ENCODE measurements at places on chromosomes 4 and X.
A peak's percentile ranks its signal among the peaks of the same experiment; 100 is the strongest.

DNA sequence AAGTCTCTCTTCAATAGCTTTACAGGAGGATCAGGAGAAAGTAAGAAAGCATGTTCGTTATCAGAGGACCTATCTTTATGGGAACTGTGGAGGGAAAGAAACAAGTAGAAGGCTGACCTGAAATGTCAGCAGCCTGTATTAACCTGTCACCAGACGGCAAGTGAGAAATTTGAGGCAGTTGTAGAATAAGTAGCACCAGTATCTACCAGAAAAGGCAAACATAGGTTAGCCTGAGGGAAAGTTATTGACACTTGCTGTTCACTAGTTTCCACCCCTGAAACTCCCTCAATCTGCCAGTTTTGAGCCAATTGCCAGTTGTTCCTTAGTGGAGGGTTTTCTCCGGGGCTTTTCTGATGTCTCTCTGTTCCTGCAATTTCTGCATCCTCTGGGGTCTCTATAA lies 36.4 kb downstream of the ZNF81 start:
- no peak for DNase-seq

GRCh38 chr4:21992330-21992729 lies 43.8 kb upstream of the KCNIP4 start:
- DNase-seq: no peak

GRCh38 chr4:155592179-155592937 lies 74.3 kb upstream of the GUCY1A1 start:
- DNase-seq: no peak

DNA sequence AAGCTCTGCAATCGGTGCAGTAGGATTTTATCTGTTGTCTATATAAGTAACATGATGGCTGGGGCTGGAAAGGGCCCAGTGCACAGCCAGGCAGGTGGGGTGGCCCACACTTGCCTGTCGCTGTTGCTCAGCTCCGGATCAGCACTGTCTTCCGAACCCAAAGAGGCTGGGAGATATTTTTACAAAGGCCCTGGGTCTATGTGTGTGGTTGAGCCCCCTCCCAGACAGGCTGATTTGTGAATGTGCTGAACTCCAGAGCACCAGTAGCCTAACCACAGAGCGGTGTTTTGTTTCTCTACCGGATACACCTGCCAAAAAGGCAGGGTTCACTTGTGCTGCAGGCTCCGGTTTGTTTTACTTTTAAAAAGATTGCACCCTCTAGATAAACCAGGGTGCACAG lies 33.5 kb upstream of the CHRNA9 start:
- no peak for DNase-seq

- no peak for DNase-seq
Observed at GRCh38 chr4:27081675-27082586, 221.3 kb downstream of the STIM2 start.

GRCh38 chr4:174749091-174749490 lies 80.0 kb downstream of the GLRA3 start:
- DNase-seq: no peak

DNA sequence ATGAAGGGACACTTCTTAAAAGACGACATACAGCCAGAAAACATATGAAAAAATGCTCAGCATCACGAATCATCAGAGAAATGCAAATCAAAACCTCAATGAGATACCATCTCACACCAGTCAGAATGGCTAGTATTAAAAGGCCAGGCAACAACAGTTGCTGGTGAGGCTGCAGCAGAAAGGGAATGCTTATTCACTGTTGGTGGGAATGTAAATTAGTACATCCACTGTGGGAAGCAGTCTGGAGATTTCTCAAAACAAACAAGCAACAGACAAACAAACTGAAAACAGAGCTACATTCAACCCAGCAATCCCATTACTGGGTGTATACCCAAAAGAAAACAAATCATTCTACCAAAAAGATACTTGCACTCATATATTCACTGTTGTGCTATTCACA lies 197.9 kb downstream of the EVC2 start:
- no peak for DNase-seq

GRCh38 chr4:152045807-152046571 lies 285.2 kb upstream of the GATB start:
- no peak for DNase-seq

DNA sequence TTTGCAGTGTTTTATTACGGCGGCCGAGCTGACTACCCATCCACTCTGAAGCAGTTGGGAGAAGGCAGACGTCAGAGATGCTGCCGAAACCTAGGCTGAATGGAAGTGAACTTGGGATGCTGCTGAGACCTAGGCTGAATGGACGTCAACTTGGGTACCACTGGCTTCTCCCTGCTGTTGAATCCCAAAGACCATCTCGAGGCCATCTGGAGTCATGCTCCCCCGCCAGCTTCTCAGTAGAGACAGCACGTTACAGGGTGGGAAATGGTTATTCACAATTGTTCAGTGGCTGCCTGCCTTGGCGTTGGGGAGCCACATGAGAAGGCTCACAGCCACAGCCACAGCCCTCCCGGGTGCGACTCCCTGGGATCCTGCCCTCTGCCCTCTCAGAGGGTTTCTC lies 40.9 kb downstream of the P2RY8 start:
- no peak for DNase-seq

DNA sequence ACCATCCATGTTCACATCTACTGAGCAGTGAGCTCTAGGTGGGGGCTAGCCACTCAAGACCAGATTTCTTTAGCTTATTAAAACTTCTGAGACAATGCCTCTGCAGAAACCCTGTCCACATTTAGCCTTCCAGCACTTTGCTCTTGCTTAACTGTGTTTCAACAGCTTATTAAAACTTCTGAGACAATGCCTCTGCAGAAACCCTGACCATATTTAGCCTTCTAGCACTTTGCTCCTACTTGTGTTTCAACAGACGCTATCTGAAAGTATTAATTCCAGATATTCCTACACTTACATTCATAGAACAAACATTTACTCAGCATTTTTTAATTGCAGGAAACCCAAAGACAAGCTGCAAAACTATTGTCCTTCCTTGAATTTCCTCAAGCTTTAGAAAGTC lies 91.9 kb downstream of the SEL1L3 start:
- no peak for DNase-seq

DNA sequence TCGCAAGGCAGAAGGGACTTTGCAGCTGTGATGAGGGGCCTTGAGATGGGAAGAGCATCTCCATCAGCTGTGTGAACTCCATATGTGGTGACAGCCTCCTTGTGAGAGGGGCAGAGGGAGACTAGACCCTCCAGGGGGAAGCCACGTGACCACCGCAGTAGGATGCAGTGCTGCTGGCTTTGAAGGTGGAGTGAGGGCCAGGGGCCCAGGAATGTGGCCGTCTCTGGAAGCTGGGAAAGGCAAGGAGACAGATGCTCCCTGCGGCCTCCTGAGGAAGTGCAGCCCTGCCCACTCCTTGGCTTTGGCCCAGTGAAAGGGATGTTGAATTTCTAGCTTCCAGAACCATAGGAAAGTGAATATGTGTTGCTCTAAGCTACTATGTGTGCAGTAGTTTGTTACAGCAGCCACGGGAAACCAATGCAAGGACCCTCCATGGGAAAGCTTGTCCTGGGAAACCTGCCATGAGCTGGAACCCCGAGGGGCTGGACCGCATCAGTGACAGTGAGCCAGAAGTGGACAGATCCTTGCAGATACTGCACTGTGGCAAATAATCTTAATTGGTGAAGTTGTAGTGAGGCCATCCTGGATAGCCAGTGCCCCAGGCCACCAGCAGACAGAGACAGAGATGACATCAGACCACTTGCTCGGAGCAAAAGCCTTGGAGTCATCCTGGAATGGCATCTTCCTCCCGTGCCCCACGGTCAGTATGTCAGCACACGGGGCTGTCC lies 35.4 kb upstream of the SORCS2 start:
- no peak for DNase-seq

GRCh38 chr4:6188687-6189305 lies 11.6 kb downstream of the JAKMIP1 start:
- DNase-seq: no peak

DNA sequence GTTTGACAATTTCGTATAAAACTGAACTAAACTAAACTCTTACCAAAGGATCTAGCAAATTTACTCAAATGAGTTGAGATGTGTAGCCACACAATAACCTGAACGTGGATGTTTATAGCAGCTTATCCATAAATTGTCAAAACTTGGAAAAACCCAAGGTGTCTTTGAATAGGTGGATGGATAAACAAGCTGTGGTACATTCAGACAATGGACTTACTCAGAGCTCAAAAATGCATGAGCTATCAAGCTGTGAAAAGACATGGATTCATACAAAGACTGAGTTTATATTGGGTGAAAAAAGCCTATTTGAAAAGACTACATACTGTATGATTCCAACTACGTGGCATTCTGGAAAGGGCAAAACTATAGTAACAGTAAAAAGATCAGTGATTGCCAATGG lies 69.5 kb downstream of the LARP1B start:
- no peak for DNase-seq

DNA sequence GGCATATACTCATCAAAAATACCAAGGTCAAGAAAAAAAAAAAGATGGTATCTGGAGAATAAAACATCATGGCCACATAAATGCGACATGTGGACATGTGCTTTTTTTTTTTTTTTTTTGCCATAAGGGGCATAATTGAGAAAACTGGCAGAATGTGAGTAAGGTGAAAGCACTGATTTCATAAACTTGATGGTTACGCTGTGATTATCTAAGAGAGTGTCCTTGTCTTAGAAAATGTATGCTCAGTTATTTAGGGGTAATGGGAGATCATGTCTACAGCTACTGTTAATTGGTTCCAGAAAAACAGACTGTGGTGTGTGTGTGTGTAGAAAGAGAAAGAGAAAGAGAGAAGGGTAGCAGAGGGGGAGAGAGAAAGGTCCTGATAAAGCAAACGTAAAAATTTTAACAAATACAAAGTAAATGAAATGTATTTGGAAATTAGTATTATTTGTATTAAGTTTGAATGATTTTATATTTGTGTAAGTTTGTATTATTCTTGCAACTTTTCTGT lies 8.1 kb downstream of the DNAJB14 start:
- no peak for DNase-seq

- no peak for DNase-seq
Observed at GRCh38 chr4:113711883-113712662, 49.5 kb downstream of the CAMK2D start.

GRCh38 chr4:62670514-62670913 lies 1470.4 kb downstream of the ADGRL3 start:
- DNase-seq: peak; percentile 60

DNA sequence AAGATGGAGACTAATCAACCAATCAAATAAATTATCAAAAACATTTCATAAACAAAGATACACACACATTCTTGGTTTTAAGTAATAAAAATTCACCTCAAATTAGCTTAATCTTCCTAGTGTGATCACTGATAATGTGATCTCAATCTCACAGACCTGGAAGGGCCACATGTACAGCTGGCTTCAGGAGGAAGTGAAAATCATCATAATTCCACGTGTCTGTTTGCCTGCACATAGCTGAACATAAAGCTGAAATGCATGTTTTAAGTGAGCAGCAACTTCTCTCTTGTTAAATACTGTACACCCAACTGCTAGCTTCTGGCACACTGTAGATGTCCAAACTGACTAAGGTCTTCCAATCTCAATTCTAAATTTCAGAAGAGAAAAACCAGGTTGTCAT lies 53.8 kb downstream of the ARHGAP6 start:
- DNase-seq: no peak

DNA sequence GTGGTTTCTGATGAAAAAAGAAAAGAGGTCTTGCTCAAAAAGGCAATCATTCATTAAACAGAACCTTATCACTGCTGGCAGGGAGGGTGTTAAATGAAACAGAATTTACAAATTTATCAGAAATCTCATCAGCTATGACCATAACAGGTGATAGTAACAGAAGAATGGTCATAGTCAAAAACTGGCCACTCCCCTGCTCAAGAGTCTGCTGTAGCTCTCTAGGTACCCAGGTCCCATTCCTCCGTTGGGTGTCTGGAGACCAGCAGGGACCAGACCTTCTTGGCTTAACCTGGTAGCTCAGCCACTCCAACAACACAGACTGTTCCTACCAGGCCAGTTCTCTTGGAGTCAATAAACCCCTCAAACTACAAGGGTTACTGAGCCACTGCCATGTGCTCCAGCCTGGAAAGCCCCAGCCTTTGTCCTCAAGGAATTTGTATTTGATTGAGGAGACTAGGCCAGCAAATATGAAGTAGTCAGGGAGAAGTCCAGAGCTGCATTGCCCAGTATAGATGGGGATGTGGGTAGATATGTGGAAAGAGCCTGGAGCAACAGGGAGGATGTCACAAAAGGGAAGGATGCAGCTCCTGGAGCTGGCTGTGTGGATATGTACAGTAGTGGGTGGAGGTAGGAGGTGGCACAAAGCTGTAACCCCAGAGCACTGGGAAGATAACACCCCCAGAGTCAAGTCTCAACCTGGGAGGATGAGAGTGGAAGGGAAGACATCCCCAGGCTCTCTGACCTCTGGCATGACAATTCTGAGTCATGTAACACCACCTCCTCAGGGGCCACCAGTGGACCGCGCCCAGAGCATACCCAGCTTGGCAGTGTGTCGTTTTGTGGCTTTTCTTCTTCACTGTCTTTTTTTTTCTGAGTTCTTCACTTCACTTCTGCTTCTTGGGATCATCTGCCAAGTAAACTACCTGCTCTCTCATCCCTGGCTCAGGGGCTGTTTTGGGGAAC lies 21.9 kb downstream of the RASL11B start:
- no peak for DNase-seq

DNA sequence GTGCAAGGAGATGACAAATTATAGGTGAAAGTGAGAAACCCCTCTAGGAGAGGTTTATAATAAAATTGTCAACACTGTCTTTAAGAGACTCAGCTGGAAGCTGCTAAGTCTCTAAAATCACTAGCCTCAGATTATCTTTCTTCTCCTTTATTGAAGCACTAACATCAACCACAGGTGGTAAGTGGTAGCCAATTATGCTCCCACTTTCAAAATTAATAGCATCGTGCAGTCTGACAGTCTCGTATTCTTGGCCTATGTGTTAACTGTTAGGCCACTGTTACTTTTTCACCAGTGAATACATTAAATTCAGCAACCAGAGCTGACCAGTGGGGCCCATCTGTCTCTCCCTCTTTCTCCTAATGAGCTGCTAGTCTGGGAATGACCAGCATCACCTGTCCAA lies 674.1 kb downstream of the RAPGEF2 start:
- DNase-seq: peak; percentile 61

DNA sequence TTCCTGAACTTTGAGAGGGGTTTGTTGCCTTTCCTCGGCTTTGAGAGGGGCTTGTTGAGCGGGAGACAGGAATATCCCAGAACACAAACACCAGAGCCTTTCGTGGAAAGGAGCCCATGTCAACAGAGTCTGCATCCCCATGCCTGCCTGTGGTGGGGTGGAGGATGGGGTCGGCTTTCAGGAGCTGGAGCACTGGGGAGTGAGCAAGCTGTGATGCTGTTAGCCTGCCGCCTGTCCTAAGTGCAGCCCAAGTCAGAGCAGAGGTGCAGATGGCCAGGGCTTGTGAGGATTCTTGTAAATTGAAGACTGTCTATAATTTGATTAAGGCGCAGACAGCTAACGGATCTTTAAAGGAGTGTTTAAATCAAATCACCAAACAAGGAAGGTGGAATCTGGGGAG lies 103.3 kb upstream of the ANK2 start:
- DNase-seq: no peak

- DNase-seq: no peak
Observed at GRCh38 chrX:70026112-70026850, 23.5 kb downstream of the AWAT2 start.

GRCh38 chrX:72245461-72246089 lies 6.7 kb upstream of the ERCC6L start:
- peak; percentile 40 for DNase-seq

- DNase-seq: no peak
Observed at GRCh38 chr4:148215202-148215601, 227.0 kb downstream of the NR3C2 start.
